ENCODE measurements at places on chromosomes 11 and 22.

- no peak for DNase-seq
Measured at GRCh38 chr11:132064987-132065620, 694.7 kb downstream of the NTM start.

DNA sequence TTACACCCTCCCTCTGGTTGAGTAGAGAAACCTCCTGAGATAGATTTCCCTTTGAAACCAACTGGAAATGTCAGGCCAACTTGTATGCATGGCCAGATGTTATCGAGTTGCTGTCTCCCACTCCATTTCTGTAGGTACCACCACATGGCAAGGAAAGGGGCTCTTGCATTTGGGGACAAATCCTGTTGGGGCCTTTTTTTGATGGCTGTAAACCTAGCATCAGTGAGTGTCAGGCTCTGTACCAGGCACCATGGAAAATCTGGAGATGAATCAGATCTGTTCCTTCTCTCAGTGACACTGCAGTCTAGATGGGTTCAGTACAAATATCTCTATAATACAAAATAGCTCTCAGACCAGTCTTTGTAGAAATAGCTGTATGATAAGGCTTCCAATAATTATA is 58.4 kb downstream of the TRAF6 start:
- no peak for DNase-seq

- no peak for DNase-seq
Measured at GRCh38 chr22:31932863-31933262, 11.5 kb upstream of the YWHAH start.

DNA sequence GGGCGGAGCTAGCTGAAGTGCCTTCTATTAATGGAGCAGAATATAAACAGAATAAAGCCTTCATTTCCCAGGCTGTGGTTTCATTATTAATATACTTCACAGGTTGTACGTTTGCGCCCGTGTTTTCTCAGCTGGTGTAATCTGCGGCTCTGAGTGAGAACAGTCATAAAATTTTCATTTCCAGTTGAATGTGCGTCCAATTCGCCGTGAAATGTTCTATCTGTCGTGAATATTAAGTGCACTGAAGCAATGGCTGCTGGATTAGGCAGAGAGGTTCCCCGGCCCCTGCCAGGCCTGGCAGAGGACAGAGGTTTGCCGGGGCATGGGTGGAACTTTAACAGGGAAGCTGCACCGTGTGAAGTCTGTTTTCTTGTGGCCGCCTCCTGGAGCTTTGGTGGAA is 874.4 kb downstream of the NTM start:
- no peak for DNase-seq

DNA sequence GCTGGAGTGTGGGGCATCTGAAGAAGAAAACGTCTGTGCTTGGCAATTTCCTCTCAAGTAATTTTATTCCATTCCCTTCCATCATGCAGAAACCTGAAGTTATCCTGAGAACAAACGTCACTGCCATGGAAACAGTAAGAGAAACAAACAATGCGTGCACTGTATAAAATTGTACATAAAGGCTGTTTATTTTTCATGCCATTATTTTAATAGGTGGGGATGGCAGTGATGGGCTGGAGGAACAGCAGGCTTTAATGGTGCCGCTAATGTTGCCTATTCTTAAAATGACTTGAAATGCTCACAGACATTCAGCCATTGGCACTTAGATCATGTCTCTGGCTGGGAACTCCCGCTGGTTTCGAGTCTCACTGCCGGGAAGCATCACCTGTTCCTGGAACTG is 7.5 kb upstream of the SEZ6L start:
- DNase-seq, result no peak

GRCh38 chr22:30245985-30246813 is at the start of gene LIF:
TSS of gene LIF (minus strand) at chr22:30246759. CDS start at chr22:30246695, 64 bp downstream.
- DNase-seq, result peak; percentile 46

GRCh38 chr22:35708917-35709316 is 8.8 kb upstream of the APOL5 start:
- DNase-seq, result no peak

- DNase-seq, result no peak
Measured at GRCh38 chr11:45905095-45905494, 2.0 kb downstream of the FREY1 start.

GRCh38 chr11:46202149-46202548 is 75.3 kb upstream of the CREB3L1 start:
- DNase-seq, result no peak

DNA sequence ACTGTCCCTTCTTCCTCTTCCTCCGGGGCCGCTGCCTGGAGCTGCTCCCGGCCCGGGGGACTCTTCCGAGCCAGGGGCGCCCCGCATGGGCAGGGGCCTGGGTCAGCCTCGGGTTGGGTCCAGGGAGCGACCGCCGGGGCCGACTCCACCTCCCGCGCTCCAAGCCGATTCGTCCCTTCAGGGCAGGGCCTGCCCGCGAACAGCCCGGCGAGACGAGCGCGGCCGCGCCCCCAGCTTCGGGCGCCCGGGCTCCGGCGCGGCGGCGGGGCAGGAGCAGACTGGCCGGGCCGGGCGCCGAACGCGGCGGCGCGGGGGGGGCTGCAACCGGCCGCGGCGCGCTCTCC is at the start of gene LARGE1:
Gene LARGE1 (minus strand): TSS at position 280 of the 344 bp plus-strand sequence.
- DNase-seq, result no peak

- no peak for DNase-seq
Measured at GRCh38 chr22:27994481-27995331, 75.7 kb upstream of the PITPNB start.

DNA sequence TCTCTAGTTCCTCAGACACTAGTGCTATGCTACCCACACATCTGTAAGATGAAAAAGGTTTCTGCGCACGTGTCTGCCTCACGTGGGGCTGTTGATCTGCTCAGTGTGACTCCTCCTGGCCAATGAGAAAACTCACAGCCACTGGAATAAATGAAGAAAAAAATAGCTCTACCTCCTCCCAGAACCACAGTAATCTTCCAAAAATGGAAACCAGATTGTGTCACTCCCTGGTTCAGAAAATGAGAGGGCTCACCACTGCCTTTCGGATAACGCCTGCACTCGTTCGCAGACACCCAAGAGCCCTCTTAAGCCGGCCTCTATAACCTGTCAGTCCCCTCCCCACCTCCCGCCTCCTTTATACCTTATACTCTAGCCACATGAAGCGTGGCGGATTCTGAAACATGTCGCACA is 5.1 kb downstream of the APBB1 start:
- peak; percentile 67 for DNase-seq

DNA sequence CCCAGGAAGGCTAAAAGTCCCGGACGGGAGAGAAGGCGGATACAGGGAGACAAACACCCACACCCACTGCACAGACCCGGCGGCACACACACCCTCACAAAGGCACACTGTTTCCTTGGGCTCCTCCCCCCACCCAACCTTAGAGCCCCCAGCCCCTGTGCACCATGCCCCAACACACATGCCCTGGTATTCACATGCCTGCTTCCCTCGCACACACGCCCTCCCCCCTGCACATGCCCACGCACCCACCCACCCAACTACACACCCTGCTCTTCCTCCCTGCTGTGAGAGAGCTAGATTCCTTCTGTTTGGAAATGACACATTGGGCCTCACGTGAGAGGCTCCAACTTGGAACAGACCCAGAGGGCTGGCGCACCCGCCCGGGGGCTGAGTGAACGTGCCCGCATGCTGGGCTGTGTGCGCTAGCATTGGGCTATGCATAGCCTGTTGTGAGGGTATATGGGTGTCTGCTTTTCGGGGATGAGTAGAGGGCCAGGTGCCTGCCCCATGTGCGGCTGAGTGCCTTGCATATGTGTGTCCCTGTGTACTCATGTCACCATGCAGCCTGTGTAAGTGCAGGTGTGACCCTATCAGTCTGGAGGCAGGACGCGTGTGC is 518 bp upstream of the CHRM1 start:
- DNase-seq, result no peak

DNA sequence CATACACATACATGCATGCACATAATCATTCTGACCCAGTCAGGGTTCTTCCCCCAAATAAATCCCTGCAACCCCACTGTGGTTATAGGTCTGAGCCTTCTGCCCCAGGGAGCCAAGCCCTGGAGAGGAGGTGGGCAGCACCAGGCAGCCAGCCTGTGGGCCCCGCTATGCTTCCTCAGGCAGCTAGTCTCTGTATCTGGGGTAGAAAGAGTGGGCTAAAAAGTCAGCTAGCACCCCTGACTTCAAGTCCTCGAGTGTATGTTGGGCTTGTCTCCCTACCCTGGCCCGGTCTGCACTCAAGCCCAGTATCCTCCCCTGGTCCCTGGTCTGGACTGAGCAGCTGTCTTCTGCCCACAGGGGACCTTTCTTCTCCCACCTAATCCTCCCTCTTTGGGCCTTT is 28.0 kb downstream of the KCNQ1OT1 start:
- DNase-seq, result no peak

- no peak for DNase-seq
Measured at GRCh38 chr11:29534836-29535235, 482.0 kb downstream of the KCNA4 start.

DNA sequence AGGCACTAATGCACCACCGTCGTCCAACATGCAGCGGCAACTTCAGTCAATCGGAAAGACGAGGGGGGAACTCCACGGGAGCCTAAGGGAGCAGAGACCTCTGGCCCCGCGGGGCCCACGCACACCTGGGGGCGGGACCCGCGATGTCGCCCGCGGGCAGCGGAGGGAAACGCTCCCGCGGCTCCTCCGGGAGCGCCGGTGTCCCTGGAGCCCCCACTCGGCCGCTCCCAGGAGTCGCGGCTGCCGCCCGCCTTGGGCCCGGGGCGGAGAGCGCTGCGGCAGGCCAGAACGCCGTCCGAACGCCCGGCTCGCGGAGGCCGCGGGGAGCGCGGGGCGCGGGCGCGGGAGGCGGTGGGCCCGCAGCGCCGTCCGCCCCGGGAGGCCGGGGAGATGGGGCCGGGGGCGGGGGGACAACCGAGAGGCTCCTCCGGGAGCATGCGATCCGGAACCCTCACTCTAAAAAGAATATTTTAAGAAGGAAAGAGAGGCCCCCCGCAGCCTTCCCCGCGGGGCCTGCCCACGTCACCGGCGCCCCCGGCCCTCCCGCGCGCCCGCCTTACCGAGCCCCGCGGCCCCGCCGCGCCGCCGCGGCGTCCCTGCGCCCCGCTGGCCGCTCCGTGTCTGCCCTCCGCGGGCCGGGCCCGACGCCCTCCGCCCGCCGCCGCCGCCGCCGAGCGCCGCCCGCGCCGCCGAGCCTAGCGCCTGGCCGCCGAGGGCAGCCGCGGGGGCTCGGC is 86.6 kb upstream of the ARHGAP32 start:
- DNase-seq, result peak; percentile 7

Measured in CD4-positive, alpha-beta T cell treated with Interleukin-21 for 1 hour (primary cell).